ENCODE measurements at places on chromosomes 6 and 20.

DNA sequence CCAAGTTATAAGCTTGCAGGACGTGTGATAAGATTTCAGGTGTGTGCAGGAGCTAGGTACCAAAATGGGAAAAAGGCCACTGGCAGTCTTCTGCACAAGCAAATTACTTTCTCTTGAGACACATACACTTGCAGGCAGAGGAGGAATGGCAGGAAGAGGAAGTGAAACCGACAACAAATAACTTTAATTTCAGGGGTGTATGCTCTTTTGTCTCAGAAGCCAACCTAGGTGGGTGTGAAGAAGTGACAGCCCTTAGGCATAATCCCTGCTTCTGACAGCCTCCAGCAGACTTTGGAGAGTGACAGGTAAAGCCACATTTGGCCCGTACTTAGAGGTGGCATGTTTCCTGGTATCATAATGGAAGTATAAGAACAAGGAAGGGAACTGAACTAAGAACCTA lies 118.8 kb upstream of the TRAF3IP2 start:
- DNase-seq, result no peak

- no peak for DNase-seq
Measured at GRCh38 chr6:46862381-46862780, 59.4 kb downstream of the ADGRF5 start.

DNA sequence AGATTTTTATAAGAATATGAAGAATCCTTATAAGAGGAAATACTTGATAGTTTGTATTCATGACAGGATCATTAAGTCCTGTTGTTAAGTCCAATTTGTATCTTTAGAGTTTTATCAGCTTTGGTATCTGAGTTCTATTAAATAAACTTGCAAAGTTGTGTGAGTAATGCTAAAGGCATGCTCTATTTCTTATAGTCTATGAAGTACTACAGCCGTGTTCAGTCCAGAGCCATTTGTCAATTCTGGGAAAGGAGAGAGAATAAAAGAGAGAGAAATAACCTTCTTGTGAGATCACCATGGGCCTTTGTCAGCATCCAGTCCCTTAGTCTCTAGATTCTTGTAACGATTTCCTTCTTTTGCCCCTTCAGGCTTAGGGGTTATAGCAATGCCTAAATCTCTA lies 181.2 kb upstream of the POU3F2 start:
- no peak for DNase-seq

GRCh38 chr20:8244637-8245036 lies 112.6 kb downstream of the PLCB1 start:
- DNase-seq, result no peak

DNA sequence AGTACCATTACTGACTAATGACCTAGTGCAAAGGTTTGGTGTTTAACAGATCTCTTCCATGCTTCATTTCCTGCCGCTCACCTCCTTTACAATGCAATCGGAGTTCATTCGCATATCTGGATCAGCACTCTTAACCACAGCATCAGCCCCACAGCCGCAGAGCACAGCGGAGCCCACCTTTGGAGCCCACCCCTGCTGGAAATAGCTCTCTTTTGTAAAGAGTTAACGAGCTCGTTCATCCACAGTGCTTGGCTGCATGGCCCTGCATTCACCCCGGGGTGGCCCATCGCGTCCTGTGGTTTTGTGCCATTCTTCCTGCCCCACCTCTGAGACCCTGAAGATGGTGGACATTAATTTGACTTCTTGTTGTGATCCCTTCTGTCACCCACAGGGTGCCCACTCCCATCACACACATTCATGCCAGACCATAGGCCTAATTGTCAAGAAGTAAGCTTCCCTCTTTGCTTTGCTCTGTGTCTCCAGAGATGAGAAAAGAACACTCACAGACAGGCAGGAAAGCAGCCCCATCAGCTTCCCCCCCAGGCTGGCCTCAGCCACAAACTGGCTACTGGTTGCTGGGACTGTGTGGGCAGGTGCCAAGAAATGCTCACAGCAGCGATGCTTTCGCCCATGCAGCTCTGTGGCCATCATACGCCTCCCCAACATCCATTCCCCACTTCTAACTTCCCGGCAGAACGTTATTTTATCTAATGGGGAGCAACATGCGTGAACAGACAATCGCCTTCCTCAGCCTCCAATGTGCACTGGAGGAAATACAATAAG lies 167.0 kb downstream of the LRFN2 start:
- no peak for DNase-seq

- DNase-seq, result no peak
Measured at GRCh38 chr6:85537055-85537494, 56.6 kb downstream of the SNX14 start.

Data from coronary artery (tissue), 2 donors.